ENCODE measurements at places on chromosomes 2 and 18. TPM values are rescaled to one million over a fixed set of nuclear protein-coding genes. Genes with fewer than 3 reads are reported as not detected.

DNA sequence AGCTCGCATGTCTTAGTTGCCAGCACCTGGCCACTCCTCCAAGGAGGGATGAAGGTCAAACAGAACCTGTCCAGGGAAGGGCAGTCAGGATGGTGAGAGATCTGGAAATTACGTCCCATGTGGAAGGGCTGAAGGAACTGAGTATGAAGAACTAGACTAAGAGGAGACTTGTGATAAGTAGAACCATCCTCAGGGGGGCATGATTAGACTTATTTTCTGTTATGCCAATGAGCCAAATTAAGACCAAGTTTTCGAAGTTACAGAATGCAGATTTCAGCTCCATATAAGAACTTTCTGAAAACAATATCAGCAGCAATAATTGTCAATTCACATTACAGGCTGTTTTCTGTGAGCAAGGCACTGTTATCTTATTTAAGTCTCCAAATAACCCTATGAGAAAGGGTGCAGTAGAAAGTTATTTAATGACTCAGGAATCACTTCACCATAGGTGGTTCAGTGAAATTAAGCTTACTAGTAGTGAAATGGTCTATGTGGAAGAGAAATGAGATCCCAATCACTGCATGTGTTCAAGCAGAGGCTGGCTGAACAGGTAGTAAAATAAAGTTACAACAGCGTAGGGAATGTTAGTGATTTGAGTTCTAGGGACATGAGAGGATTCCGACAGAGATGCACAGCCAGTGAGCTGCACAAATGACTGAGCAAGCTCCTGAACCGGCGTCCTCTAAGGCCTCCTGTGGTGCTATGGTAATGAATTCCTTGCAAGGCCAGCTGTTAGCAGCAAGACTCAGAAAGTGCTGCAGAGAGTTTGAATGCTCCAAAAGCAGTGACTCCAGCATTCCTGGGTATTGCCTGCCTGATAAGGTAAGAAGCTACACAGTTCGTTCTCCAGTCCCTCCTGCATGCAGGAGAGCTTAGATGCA is 4.5 kb upstream of the DYM start:
- no peak for DNase-seq

- no peak for DNase-seq
These were observed 27.4 kb upstream of the MBOAT2 start for GRCh38 chr2:9030841-9031240.

DNA sequence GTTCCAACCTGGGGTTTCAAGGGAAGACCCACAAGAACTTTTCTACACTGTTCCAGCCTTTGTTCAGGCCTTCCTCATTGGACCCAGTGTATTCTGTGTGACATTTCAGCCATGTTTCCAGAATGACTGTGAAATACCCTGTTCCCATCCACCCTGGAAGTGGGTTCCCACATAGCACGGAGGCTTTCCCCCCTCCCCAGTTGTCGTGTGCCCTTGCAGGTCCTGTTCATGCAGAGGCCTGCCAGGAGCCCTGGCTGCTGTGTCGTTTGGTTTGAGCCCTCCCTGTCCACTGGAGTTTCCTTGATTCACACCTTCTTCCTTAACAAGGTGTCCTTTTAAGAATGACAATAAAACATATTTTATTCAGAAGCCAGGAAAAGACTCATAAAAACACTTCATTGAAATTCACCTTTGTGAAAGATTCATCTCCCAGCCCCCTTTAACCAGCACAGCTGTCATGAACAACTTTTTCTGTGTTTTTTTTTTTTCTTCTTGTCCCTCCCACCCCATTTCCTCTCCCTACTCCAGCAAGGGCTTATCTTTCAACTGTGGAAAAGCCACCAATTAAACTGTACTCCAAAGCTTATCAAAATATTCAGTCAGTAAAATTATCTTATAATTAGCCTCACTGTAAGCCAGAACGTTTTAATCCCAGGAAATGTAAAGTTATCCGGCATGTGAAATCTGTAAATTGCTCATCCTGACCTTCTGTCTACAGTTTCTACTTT is 106.4 kb downstream of the ACOXL start:
- DNase-seq: no peak

The NDC80 gene
- total RNA-seq: 1.4 TPM

DNA sequence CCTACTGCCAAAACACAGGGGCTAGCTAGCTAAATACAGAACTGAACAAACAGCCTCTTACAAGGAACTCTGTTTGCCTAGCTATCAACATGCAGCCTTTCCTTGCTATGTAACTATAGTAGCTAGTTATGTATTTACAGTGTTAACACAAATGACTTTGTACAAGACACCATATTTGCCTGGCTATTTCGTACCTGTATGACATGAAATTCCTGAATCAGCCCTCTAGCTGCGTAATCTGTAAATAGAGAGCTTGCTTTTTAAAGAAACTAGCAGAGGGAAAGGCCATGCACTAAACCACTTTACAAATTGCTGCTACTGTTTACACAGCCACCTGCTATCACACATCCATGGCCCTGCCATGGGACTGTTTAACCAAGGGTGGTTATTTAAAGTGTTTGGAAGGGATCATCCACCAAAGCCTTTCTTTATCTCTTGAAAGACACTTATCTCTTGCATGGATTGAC is 248.7 kb downstream of the TFCP2L1 start:
- DNase-seq: no peak

- DNase-seq: no peak
These were observed 8.9 kb downstream of the ZNF512 start for GRCh38 chr2:27591745-27592144.

DNA sequence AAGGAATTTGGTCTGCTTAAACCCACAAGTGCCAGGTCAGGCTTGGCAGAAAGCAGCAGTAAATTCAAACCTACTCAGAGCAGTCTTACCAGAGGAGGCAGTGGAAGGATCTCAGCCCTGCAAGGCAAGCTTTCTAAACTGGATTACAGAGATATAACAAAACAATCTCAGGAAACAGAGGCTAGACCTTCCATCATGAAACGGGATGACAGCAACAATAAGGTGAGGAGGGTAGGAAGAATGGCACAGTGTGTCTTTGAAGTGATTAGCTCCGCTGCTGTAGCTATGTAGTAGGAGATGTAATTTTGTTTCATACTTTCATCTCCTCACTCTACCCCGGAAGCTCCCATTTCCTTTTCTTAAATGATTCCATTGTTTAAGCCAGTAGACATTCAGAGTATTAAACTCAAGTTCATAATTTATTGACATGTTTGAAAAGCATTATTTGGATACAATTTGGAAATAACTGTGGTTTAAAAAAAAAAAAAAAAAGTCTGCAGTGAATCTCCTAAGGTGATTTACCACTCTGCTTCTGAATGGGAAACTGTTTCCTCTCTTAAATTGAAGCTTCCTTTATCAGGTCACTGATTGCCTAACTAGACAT is 29.4 kb upstream of the DYSF start:
- no peak for DNase-seq

GRCh38 chr2:65030476-65031332 is 25.5 kb upstream of the CEP68 start:
- DNase-seq: no peak

GRCh38 chr18:22169011-22169888 is at the start of gene GATA6:
Gene GATA6, plus strand, starts transcription at chr18:22169589. Its CDS starts 1,556 bp downstream, at chr18:22171145.
- peak; percentile 97 for DNase-seq

- DNase-seq: no peak
These were observed 3.1 kb upstream of the SP5 start for GRCh38 chr2:170711774-170712652.

GRCh38 chr18:59983506-59983905 is 83.7 kb downstream of the PMAIP1 start:
- no peak for DNase-seq

- no peak for DNase-seq
These were observed 28.6 kb downstream of the IGFBP2 start for GRCh38 chr2:216661639-216662375.

The ST8SIA5 gene
- total RNA-seq: 0.14 TPM

DNA sequence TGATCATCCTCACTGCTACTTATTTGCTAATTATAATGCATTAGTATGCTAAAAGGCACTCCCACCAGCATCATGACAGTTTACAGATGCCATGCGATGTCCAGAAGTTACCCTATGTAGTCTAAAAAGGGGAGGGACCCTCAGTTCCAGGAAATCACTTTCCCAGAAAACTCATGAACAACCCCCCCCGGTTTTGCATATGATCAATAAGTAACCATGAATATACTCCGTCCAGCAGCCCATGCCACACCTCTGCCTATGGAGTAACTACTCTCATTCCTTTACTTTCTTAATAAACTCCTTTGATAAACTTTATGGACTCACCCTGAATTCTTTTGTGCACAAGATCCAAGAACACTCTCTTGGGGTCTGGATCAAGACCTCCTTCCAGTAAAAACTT is 86.8 kb downstream of the MALT1 start:
- DNase-seq: no peak

The ANKRD30BL gene
- total RNA-seq: 0.14 TPM

DNA sequence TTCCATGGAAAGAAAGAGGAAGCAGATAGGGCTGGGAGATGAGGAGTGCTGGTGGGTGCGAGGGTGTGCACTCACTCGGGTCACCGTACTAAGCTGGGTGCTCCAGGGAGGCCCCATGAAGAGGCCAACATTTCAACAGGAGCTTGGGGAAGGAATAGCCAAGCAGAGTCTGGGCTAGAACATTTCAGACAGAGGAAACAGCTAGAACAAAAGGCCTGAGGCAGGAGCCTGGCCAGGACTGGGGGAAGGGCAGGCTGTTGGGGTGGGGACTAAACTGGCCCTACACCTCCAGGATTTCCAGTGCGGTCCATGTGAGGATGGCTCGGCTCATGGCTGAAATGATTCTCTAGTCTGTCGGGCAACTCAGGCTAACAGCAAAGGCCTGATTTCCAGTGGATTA is 90.8 kb downstream of the ZFP36L2 start:
- no peak for DNase-seq

GRCh38 chr2:119311371-119311770 is 55.3 kb downstream of the C2orf76 start:
- DNase-seq: no peak

DNA sequence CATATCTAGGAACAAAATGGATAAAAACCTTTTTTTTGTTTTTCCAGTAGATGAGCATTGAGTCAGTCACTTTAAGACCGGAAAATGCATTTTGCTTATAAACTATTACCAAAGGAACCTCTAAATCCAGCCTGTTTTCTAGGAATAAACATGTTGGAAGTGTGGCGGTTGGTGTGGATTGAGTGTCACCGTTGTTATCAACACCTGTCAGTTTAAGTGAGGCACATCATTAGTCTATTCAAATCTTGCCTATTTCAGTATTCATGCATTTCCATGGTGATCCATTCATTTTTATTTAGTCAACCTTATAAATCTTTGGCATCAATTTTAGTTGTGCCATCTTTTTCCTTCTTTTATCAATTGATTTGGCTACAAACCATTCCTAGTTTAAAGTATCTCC is 3.3 kb downstream of the KLHL29 start:
- DNase-seq: no peak

The REG3A gene
- total RNA-seq: not detected

- DNase-seq: no peak
These were observed 142.4 kb downstream of the CCBE1 start for GRCh38 chr18:59554796-59555335.

The QPCT gene
- 3.2 TPM for total RNA-seq

DNA sequence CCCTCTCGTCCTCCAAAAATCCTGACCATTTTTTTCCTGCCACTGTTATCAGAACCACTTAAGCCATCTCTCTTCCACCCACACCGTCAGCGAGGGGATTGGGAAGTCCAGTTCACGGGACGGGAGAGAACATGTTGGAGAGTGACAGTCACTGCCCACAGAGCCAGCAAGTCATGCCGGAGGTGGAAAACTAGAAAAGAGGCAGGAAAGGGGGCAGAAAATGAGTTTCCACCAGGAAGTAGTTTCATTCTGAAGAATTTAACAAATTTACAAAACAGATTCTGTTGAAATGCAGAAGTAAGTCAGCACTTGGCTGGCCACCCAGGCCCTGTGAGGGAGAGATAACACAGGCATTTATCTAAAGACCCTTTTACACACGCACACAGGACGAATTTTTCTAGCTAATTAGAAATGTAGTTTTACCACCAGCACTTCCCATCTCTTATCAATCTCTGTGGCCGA is 431.3 kb downstream of the TSN start:
- DNase-seq: no peak

- DNase-seq: no peak
These were observed 148.2 kb downstream of the FAM161A start for GRCh38 chr2:61705625-61706024.

The TMEM169 gene
- 0.51 TPM for total RNA-seq

The SCN2A gene
- 1.4 TPM for total RNA-seq

DNA sequence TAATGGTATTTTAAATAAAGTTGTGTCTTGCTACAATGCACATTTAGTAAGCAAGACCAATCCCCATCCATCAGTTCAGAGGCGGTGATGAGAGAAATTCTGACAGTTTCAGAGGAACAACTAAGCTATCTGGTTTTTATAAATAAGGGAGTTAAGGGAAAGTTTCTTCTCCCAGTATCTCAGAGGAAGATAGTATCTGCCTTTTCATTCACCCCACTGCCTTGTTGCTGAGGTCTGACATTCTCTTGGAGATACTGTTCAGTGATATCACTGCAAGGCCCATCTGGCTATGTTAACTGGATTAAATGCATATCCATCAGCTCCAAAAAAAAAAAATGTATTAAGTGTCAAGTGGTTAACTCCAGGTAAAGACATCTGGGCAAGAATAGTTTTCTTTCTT is 47.9 kb downstream of the RBMS1 start:
- no peak for DNase-seq

The GPN1 gene
- total RNA-seq: 17.9 TPM

DNA sequence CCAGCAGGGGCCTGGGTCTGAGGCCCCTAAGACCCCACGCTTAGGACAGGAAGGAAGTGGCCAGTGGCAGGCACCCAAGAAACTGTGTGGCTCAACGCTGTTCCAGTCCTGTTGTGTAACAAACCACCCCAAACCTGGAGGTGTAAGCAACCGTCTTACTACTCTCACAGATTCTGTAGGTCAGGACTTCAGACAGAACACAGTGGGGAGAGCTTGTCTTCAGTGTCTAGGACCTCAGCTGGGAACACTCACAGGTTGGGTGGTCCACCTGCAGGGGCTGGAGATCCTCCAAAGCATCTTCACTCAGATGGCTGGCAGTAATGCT is 123.0 kb downstream of the KLHL29 start:
- DNase-seq: no peak

The SPATS2L gene
- total RNA-seq: 76.6 TPM

- no peak for DNase-seq
These were observed 121.8 kb downstream of the MAIP1 start for GRCh38 chr2:200077210-200077650.

GRCh38 chr2:101688261-101688660 is 9.2 kb upstream of the MAP4K4 start:
- no peak for DNase-seq

DNA sequence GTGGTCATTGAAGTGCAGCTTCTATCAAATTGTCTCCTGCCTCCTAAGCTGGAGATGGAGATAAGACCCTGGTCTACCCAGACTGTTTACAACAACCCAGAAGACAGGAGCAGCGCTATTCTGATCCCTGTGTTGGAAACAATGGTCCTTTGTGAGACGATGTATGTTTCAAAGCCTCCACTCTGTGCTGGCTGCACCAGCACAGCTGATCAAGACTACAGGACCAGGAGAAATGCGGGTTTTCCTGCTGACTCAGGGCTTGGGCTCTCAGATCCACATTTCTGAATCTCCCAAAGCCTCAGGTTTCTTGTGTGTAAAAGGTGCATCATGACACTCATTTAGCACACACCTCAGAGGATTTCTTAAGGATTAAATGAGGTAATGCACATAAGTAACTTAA is 92.0 kb downstream of the POU3F3 start:
- no peak for DNase-seq
